ENCODE measurements at places on chromosomes 3 and 15.

DNA sequence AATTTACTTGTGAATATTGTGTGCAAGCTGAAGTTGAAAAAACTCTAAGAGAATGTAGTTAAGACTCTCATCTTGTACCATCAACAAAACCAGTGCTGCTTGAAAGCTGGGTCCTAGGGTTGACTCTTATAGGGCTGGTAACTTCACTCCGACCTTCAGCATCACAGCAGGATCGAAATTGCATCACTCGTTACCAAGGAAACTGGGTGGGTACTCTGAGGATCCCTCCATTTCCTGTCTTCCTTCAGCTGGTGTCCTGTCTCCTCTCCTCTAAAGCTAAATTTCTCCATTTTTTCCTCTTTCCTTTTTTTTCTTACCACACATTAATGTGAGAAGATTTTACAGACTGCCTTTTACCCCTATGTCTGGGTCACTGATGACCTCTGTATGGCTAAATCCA, 3.0 kb upstream of the APH1B start:
- DNase-seq: no peak

DNA sequence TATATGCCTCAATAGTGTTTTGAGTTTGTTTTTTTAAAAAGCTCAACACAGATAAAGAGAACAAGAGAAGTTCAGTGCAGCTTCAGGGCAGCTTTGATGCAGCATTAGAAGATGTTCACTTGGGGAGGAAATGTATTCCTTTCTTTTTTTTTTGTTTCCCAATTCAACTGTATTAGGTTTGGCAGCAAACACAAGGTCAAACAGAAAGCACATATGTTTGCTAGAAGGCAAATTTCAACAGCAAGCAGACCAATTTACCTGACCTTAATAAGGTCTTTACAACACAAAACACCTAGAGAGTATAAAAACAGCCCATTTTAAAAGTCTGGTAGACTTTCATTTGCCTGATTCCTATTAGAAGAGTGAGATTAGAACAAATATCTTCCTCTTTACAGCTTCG, 7.3 kb upstream of the CDAN1 start:
- DNase-seq: no peak

DNA sequence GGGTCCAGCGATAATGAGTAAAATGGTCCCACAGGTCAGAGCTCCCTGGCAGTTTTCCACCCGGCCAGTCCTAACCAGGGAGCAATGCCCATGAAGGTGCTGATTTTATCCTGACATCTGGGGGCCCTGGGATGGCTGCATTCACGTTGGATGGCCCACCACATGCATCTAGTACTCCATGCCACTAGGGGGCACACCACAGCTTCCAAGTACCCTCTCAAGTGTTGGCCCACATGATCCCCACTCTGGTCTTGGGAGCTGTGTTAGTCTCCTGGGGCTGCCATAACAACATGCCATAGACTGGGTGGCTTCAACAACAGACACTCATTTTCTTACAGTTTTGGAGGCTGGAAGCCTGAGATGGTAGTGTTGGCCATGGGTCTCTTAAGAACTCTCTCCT, 225.5 kb downstream of the SLCO3A1 start:
- DNase-seq: no peak

- DNase-seq: no peak
These were observed 4.1 kb downstream of the TF start for GRCh38 chr3:133750259-133750656.

- DNase-seq: no peak
These were observed 1.5 kb downstream of the SMAD6 start for GRCh38 chr15:66703540-66703941.

- no peak for DNase-seq
These were observed 39.4 kb upstream of the CCR4 start for GRCh38 chr3:32912046-32912445.

GRCh38 chr15:84949043-84949442, 32.6 kb upstream of the PDE8A start:
- DNase-seq: no peak

GRCh38 chr15:94929282-94929681, 697.9 kb downstream of the MCTP2 start:
- no peak for DNase-seq

DNA sequence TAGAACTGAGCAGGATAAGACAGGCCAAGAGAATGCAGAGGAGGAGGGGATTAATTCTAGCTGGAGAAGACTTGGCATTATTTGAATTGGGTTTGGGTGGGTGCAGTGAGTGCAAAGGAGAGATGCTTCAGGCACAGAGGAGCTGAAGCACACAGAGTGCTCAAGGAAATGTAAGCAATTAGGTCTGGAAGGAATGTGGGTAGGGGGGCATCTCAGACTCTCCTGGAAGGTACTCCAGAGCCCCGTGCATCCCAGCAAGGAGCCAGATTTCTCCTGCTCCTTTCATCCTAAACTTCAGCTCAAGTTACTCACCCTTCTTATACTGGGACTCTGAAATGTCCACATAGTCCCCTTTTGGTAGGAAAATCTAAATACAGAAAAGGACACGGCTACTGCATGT, 143.6 kb upstream of the PFN2 start:
- DNase-seq: no peak

DNA sequence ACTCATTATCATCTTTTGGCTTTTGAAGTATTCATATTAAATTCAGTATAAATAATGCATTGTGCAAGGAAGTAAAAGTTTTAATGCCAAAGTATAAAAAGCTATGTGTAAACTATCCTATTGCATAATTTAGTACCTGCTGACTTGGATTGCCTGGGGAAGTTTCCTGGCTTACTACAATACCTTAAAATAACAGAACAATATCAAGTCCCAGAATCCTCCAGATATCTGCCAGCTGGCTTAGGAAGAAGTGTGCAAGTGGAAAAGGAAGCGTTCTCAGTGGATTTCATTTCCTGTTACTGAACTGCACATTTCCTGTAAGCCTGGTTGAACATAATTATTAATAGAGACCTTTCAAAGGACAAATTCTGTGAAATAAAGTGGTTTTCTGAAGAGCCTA, 236.7 kb downstream of the ADAMTSL3 start:
- no peak for DNase-seq

GRCh38 chr15:92492551-92493115, 99.0 kb downstream of the ST8SIA2 start:
- DNase-seq: no peak

GRCh38 chr3:143536817-143537535, 311.3 kb downstream of the SLC9A9 start:
- no peak for DNase-seq

DNA sequence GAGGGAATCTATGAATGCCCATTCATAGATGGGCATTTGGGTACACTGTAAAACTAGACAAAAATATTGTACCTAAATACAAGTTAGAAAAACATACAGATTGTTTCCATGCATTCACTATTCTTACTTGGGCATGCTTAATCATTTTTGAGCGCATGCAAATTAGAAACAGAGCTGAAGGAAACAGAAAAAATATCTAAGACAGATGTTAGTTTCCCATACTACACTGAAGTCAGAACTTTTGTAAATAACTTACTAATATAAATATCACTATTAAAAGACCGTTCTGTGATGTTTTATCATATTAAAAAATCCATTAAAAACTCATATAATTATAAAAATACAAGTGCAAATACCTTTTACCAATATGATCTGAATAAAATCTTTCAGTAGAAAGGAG, 58.7 kb downstream of the GOLIM4 start:
- DNase-seq: no peak

GRCh38 chr3:147383617-147384016, 22.7 kb downstream of the ZIC4 start:
- no peak for DNase-seq

GRCh38 chr3:156216216-156216615, 95.8 kb downstream of the KCNAB1 start:
- no peak for DNase-seq

DNA sequence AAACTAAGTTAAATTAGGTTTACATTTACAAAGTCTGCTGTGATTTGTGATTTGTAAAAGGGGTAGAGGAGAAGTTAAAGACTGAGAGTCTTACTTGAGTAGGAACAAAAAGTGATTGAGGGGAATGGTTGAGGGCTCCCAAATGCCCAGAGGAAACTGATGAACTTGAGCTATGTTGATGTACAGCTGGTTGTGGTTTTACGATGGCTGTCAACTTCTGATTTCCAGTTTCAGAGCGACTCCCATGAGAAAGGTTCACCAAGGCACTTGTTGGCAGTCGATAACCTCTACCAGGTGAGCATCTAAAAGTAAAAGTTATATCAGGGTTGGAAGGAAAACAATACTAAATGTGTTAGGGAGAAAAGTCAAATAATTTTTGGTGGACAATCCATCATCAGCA, 91.0 kb downstream of the XRN1 start:
- no peak for DNase-seq

GRCh38 chr15:45354711-45355110, 23.6 kb downstream of the GATM start:
- no peak for DNase-seq

DNA sequence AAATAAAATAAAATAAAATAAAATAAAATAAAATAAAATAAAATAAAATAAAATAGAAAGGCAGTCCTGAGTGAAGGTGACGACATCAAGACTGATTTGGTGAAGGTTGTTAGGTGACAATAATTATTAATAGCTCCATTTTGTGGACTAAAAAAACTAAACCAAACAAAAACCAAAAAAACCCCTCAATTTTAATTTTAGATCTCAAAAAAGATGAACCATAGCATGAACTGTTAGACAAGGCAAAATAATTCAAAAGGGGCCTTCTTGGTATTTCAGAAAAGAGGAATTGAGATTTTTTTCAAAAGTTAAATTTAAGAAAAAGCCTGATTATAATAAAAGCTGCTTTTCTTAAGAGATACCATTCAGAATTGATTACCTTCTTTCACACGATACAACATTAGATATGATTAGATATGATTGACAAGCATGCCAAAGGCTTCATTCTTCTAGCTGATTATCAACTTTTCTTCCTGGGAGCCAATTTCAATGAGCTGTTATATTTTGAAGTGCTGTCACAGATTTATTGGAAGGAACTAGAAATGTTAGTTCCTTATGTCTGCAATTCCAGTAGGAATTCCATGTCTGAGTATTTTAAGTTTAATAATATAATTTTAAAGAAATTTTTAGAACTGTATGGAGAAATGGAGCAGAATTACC, 244.7 kb downstream of the MBNL1 start:
- no peak for DNase-seq

GRCh38 chr15:101320501-101321052, 25.5 kb upstream of the SNRPA1 start:
- DNase-seq: no peak

DNA sequence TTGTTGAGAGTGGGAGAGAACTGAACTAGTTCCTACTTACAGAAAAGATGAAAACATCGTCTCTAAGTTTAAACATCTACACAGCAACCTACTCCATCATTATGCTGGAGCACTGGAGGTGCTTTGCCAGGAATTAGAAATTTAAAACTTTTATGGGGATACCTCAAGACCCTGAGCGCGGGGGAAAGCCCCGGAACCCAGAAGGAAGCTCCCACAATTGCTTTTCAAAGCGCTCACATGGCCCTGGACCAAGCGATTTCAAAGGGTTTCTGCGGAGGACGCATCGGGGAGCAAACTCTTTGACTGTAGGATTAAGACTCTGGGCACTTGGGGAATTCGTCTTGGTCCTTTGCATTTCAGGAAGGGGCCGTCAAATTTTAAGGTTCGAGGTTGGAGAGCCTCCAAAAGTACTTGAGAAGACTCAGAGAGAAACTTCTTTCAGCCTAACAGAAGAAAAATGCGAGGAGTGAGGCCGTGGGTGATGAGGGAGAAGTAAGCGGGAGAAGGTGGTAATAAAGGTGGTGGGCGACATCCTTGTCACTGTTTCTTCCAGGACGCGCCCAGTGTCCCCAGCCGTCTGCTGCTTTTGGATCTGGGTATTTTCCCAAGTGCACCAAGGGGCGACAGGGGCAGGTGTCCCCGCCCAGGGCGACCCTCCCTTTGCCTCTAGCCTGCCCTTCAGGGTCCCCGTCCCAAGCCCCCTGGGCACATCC, 591 bp downstream of the PROK2 start:
- DNase-seq: no peak

DNA sequence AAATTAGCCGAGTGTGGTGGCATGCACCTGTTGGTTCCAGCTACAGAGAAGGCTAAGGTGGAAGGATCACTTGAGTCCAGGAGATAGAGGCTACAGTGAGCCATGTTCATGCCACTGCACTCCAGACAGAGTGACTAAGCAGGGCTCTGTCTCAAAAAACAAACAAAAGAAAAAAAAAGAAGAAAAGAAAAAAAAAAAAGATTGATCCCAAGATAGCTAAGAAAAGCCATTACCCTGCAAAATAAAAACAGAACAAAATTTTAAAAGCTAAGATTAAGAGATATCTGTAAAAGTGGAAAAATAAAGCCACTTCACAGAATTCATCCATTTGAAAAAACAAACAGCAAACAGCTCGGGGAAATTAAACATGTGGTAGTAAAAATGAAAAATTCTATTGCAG, 23.8 kb downstream of the LRRC2 start:
- DNase-seq: no peak

DNA sequence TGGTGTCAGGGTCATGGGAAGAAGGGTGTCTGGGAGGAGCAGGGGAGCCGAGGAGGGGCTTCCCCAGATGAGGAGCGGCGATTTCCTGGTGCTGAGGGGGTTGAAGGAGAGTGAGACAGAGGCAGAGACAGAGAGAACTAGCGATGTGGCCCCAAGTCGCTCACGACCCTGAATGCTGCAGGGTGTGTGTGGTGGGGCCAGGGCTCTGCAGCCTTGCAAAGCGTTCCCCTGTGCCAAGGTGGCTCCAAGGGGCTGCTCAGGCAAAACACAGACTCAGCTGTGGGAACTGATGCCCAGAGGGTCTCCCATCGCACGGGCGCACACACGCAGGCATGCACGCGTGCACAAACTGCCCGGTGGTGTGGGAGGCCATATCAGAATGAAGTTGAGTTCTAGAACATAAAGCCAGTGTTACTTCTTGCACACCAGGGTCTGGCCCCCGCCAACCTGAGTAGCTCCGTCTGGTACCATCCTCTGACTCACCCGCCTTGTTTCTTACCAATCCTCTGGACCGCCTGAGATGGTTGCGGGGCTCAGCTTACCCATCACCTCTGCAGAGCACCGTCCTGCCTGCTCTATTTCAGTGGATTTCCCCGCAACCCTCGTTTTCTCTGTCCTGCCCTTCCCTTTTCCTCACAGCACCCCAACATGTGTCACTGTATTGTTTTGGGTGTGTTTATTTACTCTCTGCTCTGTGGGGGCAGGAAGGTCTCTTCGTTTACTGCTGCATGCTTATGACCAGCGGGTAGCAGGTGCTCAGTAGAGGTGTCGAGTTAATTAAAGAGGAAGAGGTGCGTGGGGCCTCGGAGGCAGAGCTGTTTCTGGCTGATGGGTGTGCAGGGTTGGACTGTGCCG, 4.5 kb downstream of the MELTF start:
- no peak for DNase-seq

Data from NCI-H2107 (cell line).